Activated CD4-positive, alpha-beta T cell treated with anti-CD3 and anti-CD28 coated beads for 1 hour (primary cell): ENCODE measurements at places on chromosomes 4 and X.
A peak's percentile ranks its signal among the peaks of the same experiment; 100 is the strongest.

DNA sequence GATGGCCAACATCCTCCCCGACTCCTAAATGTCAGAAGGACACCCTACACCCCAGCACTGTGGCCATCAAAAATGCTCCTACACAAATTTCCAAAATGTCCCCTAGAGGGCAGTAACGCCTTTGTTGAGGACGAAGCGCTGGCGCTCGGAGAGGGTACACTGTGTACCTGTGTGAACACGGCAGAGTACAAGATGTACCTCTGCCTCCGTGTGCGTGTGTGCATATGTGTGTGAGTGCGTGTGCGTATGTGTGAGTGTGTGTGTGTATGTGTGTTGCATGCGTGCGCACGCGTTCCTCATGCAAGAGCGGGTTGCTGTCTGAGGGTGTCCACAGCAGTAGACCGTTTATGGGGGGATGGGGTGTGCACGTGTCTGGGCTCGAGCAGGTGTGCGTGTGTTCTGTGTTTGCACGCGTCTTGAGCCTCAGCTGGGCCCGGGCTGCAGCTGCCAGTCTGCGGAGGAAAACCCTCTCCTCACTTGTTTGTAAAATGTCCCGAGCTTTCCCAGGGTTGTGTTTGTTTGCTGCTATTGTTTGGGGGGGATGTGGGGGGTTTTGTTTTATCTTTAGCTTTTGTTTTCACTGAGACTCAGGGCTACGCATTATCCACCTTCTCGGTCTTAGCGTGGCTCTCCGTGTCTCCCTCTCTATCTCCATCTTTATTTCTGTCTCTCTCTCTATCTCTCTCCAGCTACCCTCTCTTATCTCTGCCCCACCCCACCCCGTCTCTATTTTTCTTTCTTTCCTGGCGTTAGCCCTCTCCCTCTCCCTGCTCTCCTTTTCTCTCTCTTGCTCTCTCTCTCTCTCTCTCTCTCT is 10.4 kb upstream of the TSPYL2 start:
- DNase-seq = peak; percentile 55

DNA sequence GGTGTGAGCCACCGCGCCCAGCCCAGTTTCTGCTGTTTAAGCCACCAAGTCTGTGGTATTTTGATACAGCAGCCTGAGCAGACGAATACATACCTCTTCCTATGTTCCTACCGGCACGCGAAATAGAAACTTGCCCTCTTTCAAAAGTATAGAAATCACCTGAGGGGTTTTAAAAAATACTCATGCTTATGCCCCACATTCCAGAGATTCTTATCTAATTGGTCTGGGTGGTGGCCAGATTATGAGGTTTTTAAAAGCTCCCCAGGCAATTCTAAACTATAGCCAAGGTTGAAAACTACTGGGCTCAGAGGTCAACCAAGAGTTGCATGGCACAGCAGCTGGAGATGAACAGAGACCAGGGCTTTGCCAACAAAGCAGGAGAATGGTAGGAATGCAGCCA is 24.9 kb upstream of the HUWE1 start:
- DNase-seq = no peak

DNA sequence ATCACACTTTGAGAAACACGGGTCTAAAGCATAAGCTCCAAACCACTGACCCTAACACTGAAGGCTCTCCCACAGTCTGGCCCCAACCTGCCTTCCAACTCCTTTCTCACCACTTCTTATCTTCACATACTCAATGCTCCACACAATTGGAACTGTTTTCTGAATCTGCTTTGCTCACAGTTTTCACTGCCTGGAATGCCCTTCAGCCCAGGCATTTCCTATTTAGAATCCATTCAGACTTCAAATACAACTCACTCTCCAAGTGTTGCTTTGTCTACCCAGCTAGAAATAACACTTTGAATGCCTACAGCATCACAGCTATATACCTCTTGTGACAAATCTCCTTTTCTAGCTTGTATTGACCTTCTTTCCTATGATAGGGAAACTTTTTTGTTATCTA is 10.2 kb downstream of the OTUD4 start:
- no peak for DNase-seq

DNA sequence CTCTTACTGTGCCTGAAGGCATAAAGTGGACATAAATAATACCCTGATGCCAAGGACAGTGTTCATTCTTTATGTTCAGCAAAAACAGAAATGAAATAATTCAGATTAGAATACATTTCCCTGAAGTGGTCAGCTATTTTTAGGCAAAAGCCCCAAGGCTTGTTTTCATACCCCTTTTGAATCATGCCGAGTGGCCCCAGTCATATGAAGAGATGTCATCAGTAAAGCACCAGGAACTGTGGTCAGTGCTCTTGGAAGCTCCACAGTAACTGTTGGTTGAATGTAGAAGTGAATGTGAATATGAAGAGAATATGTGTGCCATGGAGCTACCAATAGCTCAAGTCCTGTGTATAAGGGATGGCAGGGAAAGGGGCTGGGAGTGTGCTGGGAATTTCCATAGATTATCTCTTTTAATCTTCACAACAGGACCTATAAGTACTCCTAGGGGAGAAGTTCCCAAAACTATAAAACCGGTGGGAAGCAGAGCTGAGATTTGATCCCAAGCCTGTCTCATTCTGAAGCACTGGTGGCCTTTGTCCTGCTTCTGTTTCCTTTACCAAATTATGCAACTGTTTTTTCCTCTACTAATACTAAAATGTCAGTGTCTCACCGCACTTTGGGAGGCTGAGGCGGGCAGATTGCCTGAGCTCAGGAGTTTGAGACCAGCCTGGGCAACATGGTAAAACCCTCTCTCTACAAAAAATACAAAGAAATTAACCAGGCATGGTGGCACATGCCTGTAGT is 52.6 kb downstream of the FNIP2 start:
- no peak for DNase-seq

GRCh38 chr4:113921089-113921794 is 58.2 kb downstream of the ARSJ start:
- no peak for DNase-seq

- DNase-seq = no peak
Observed at GRCh38 chr4:120709991-120710390, 212.5 kb downstream of the PRDM5 start.

DNA sequence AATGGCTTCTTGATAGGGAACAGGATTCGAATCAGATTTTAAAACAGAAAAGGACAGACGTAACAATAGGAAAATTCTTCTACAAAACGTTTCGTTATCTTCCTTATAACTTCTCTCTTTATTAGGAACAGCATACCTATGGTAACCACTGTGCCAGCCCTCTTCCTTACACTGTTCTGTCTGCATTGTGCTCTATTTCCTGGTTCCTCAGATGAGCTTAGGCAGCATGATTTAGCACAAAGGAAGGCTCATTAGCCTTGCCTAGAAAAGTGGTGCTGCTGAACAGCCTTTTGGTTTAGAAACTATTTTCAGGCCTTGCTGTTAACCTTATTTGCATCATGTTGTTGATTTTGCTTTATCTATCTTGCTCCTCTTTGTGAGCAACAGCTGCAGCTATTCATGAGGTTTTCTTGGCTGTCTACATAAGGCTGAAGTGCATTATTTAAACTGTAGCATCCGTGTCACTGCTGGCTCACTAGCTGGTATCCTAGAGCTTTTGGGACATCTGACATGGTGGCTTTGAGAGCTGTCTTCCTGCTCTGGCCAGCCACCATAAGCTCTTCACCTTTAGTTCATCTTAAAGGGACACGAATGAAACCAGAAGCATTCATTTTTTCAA is 69.9 kb upstream of the NRK start:
- no peak for DNase-seq

DNA sequence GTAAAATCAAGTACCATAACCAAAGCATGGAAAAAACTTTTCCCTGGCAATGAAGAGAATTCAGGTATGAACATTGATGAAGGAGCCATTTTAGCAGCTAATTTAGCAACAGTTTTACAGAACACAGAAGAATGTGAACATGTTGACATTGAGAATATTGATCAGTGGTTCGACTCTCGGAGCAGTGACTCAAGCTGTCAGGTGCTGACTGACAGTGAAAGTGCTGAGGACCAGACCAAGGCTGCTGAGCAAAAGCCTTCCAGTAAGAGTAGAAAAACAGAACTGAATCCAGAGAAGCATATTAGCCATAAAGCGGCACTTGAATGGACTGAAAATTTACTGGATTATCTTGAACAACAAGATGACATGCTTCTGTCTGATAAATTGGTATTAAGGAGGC is 2.8 kb downstream of the TIGD2 start:
- no peak for DNase-seq

DNA sequence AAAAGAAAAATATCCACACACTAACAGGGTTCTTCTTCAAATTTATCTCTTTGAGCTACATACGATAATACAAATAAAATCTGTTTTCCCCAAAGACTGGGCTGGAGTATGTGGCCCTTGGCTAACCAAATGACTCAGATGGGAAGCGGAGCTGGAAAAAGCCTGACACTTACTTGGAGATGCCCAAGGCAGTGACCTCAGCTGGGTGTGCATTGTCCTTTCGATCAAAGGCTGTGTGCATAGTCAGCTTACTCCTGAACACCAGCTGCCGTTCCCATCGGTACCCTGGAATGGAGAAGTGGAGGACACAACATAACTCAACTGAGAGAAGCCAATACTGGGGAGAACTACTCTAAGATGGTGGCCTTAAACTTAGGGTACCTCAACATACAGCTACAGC is 95.1 kb downstream of the CDS1 start:
- DNase-seq = no peak

- DNase-seq = no peak
Observed at GRCh38 chr4:61772126-61772525, 572.0 kb downstream of the ADGRL3 start.

DNA sequence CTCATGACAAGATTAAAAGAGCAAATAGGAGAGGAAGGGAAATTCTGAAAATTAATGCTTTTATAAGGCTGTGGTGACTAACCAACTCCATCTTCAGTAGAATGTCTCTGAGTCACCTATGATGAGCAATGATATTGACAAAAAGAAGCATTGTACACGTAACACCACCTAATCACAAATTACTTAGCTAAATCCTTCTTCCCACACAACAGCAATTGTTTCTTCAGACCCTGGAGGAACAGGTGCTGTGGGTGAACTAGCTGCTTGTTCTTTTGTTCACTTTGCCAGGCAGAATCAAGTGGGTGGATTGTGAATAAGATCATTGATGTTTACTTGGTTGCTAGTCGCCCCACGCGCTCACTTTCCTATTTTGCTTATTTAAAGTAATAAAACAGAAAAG is 315.5 kb downstream of the CAMK2D start:
- DNase-seq = no peak

DNA sequence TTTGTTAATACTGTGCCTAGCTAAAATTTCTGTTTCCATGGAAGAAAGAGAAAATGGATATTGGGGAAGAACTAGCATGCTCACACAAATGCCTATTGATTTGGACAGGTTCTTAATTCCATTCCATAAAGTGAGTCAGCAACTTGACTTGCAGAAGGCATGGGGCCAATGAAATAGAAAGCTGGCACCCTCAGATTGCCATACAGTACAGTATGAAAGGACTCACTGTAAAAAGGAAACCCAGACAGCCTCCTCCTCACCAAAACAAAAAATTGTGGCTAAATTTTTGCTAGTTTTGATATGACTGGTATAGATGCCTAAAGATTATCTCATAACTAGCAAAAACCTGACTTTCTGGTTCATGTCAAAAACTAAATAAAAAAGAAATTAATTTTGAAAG is 11.2 kb upstream of the TAB3 start:
- no peak for DNase-seq

- no peak for DNase-seq
Observed at GRCh38 chr4:34108391-34108790, 2135.9 kb downstream of the ARAP2 start.

GRCh38 chr4:94171616-94172015 is 36.0 kb upstream of the SMARCAD1 start:
- DNase-seq = no peak

DNA sequence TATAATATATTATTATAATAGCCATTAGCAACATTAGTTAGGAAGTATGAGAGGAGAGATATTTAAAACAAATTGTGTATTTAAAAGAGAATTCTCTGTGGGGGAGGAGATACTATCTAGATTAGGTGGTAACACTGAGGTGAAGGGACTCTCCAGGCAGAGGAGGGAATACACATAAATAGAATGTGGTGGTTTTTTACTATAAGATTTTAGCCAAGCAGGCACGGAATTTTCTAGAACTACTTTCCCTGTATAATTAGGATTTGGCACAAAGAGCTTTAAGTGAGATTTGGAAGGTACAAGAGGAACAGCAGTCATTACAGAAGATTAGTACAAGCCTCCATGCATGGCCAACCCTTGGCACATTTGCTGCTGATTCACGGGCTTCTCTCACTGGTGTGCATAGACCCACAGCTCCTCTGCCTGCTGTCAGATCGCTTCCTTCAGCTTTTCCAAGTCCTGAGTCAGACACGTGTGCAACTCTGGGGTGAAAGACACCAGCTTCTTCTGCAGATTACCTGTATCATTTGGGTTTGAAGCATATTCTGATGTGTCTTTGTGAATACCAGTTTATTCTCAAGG is 685.5 kb downstream of the KCTD8 start:
- DNase-seq = no peak

- no peak for DNase-seq
Observed at GRCh38 chr4:36208893-36209473, 35.3 kb downstream of the ARAP2 start.

- no peak for DNase-seq
Observed at GRCh38 chr4:65893271-65893670, 223.0 kb upstream of the EPHA5 start.

- no peak for DNase-seq
Observed at GRCh38 chr4:69058410-69059059, 37.7 kb upstream of the UGT2B7 start.

DNA sequence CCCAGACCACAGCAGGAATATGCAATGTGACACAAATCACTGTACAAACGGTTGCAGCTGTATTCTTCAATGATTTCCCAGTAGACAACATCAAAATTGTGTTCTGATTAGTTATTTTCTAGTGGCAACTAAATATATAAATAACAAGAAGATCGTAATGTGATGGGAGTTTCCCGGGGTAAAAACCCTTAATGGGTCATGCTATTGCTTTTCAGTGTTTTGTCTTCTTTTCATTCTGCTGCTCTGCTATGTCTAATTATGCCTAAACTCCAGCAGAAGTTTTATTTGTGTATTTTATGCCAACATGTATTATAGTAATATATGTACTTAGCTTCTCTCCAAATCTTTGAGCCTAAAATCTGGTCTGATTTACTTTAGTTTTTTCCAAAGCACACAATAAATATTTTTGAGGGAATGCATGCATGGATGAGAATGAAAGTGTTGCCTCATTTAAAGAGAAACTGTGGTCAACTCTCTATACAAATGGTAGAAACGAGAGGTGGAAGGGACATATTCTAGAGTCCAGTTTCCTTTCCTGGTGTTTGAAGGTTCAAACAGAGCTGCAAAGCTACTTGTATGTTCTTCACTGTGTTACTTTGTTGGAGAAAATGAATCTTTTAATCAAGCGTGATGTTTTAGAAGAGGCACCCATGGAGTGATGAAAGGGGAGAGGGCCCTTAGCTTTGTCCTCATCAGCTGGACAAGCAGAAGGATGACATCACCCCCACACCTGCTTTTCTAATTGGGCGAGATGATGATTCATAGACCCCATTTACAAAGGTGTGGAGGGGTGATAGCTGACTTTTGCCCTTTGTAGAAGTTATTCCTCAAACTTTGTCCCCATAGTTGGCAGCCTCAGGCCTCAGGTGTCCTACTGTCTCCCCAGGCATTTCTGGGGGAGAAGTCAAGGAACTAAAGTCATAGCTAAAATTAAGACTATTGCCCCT is 129.7 kb downstream of the FRAS1 start:
- DNase-seq = no peak

GRCh38 chrX:149984411-149984810 is 46.1 kb upstream of the EOLA2 start:
- no peak for DNase-seq

- DNase-seq = no peak
Observed at GRCh38 chr4:112910109-112910736, 139.2 kb upstream of the ANK2 start.

- DNase-seq = no peak
Observed at GRCh38 chr4:27568952-27569319, 708.3 kb downstream of the STIM2 start.

- DNase-seq = no peak
Observed at GRCh38 chr4:120749445-120750151, 172.9 kb downstream of the PRDM5 start.
